ENCODE measurements at places on chromosomes 7 and 10. TPM values are rescaled to one million over a fixed set of nuclear protein-coding genes. Genes with fewer than 3 reads are reported as not detected.

Gene CCL24
- total RNA-seq: not detected

Gene CNTNAP2
- total RNA-seq: not detected

Gene ZNF316
- 26.8 TPM for total RNA-seq

Gene GPRIN2
- not detected for total RNA-seq

DNA sequence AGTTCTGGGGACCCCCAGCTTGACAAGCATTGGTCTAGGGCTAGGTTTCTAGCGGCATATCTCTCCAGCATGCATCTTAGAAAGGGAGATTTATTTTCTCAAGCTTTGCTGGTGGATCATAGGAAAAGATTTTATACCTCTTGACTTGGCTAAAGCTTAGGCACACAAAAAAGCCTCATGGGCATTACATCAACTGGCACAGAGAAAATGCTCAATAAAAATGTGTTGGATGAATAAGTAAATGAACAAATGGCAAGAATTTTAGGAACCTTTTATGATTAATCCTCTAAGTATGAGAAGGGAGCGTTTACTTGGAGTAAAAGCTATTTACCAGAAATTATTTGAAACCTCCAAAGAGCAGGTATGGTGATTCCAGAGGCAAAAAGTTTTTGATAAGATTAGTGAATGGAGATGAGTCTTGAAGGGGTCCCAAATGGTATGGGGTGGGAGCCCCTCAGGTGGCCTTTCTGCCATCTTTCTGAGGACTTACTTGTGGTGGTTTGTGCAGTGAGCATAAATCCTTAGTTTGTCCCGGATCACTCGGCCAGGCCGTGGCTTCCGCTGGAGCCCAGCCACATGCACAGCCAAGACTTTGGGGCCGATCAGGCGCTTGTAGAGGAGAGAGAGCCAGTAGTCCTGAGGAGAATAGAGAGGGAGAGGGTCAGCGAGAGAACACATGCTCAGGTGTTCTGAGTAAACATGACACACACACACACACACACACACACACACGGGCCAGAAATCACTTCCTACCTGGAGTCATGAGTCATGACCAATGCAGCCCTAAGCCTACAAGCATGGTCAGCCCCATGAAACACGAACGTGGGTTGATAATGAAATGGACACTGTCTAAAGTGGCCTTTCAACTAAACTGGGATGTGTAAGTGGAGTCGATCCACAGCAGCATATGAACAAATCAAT, 43.1 kb upstream of the HPS1 start:
- H3K27me3 ChIP-seq: peaks cover 10% of the 10 kb centered on the region
- H3K27ac ChIP-seq: no peak overlapping the region
- H3K4me3 ChIP-seq: no peak overlapping the region
- DNase-seq: no peak

- H3K36me3 ChIP-seq: no peaks in the 10 kb centered on the region
- DNase-seq: no peak
- H3K4me1 ChIP-seq: no peaks in the 10 kb centered on the region
- no peak overlapping the region for H3K4me3 ChIP-seq
- H3K27ac ChIP-seq: no peak overlapping the region
These were observed 15.8 kb downstream of the TMEM254 start for GRCh38 chr10:80094231-80094630.

- no peak for DNase-seq
- no peak overlapping the region for H3K4me3 ChIP-seq
- no peaks in the 10 kb centered on the region for H3K27me3 ChIP-seq
These were observed 53.6 kb downstream of the AGMO start for GRCh38 chr7:15508258-15508657.

GRCh38 chr7:119472408-119473038, 800.5 kb upstream of the KCND2 start:
- H3K27me3 ChIP-seq: no peaks in the 10 kb centered on the region
- no peaks in the 10 kb centered on the region for H3K4me1 ChIP-seq
- H3K36me3 ChIP-seq: no peaks in the 10 kb centered on the region
- H3K27ac ChIP-seq: no peak overlapping the region
- no peak for DNase-seq

- H3K4me1 ChIP-seq: peaks cover 48% of the 10 kb centered on the region
- no peak overlapping the region for H3K4me3 ChIP-seq
- H3K36me3 ChIP-seq: peaks cover 72% of the 10 kb centered on the region
- H3K27ac ChIP-seq: peak overlapping the region; percentile 90
- no peak for DNase-seq
- no peaks in the 10 kb centered on the region for H3K27me3 ChIP-seq
These were observed 25.0 kb downstream of the RBM28 start for GRCh38 chr7:128318691-128319090.

DNA sequence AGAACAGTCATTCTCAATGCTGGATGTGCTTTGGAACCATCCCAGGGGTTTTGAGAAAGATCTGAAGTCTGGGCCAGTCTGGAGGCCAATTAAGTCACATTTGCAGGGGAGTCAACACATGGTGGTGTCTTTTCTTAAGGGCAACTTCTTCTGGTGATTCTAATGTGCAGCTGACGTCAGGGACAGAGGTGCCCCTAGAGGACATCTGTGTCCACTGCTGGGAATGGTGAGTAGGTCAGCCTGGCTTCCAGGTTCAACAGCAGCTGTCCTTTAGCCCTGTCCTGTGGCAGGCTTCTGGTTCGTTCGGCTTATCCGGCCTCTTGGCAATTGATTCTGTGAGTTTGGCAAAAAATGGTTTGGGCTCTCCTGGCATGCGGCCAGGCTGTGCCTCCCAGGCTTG, 269.7 kb upstream of the HABP2 start:
- H3K27me3 ChIP-seq: peaks cover 5% of the 10 kb centered on the region
- no peaks in the 10 kb centered on the region for H3K36me3 ChIP-seq
- H3K4me3 ChIP-seq: no peak overlapping the region

DNA sequence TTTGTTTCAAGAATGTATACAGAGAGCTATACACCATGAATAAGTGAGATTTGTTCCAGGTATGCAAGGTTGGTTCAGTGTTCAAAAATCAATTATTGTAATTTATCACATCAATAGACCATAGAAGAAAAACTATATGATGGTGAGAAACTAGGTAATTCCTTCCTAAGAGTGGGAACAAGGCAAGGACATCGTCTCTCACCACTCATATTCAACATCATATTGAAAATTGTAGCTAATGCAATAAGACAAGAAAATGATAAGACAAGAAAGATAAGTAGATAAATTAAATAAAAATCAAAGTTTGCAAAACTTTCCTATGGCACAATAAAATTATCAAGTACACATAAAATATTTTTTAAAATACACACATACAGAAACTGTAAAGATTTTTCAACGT, 385.3 kb upstream of the COBL start:
- no peaks in the 10 kb centered on the region for H3K36me3 ChIP-seq
- no peak for DNase-seq
- H3K4me1 ChIP-seq: no peaks in the 10 kb centered on the region
- no peak overlapping the region for H3K27ac ChIP-seq
- no peaks in the 10 kb centered on the region for H3K27me3 ChIP-seq

GRCh38 chr10:10813656-10814055, 204.0 kb upstream of the CELF2 start:
- H3K27me3 ChIP-seq: no peaks in the 10 kb centered on the region
- no peaks in the 10 kb centered on the region for H3K4me1 ChIP-seq
- no peaks in the 10 kb centered on the region for H3K36me3 ChIP-seq
- no peak for DNase-seq
- H3K27ac ChIP-seq: no peak overlapping the region
- H3K4me3 ChIP-seq: no peak overlapping the region

Measured in activated CD8-positive, alpha-beta T cell treated with anti-CD3 and anti-CD28 coated beads, Interleukin-2, amount 10 ng/mL, durations not matched to agents 7 days and 5 days (primary cell).